H9 (cell line): ENCODE measurements at places on chromosomes 2 and 18. TPM values are rescaled to one million over a fixed set of nuclear protein-coding genes. Genes with fewer than 3 reads are reported as not detected.

DNA sequence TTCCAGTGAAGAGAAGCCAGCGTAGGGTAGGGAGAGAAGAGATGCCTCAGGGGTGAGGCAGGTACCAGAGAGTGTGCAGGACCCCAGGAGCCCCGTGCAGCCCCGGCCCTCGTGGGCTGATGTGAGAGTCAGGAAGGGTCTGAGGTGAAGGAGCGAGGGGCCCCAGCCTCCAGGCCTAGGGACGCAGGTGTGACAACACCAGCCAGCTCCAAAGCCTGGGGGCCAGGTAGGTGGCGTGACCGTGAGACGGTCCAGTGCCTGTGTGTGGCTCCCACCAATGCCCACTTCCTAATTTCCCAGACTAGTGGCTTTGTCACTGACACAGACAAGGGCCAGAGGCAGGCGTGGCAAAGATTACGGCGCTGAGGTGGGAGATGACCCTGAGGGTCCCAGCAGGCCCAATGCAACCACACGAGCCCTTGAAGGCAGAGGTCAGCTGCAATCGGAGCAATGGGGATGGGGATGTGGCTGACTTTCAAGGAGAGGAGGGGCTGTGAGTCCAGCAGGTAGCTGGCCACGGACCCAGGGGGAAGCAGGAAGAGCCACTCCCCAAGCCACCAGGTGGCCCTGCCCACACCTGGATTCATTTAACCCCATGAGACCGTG lies 86.0 kb upstream of the SNTG2 start:
- no peak overlapping the region for H3K27ac ChIP-seq
- no peaks in the 10 kb centered on the region; the same call in 1 of the 2 replicates for H3K27me3 ChIP-seq
- no peak overlapping the region for H3K4me3 ChIP-seq
- no peaks in the 10 kb centered on the region; the same call in 2 of the 3 replicates for H3K36me3 ChIP-seq
- DNase-seq, result peak; percentile 21
- no peaks in the 10 kb centered on the region; the same call in 1 of the 2 replicates for H3K4me1 ChIP-seq

- no peak overlapping the region for H3K4me3 ChIP-seq
- no peak for DNase-seq
- H3K4me1 ChIP-seq, result no peaks in the 10 kb centered on the region
- H3K27ac ChIP-seq, result no peak overlapping the region
These were observed 48.1 kb downstream of the ATOH8 start for GRCh38 chr2:85801871-85802270.

- DNase-seq, result no peak
- H3K4me1 ChIP-seq, result peaks cover 8% of the 10 kb centered on the region; the same call in 1 of the 2 replicates
- no peaks in the 10 kb centered on the region for H3K27me3 ChIP-seq
- H3K27ac ChIP-seq, result no peak overlapping the region
- H3K36me3 ChIP-seq, result peaks cover 15% of the 10 kb centered on the region
These were observed 51.3 kb downstream of the ACSL3 start for GRCh38 chr2:222912117-222912516.

AKAIN1 gene
- not detected in 2 replicates for total RNA-seq

DNA sequence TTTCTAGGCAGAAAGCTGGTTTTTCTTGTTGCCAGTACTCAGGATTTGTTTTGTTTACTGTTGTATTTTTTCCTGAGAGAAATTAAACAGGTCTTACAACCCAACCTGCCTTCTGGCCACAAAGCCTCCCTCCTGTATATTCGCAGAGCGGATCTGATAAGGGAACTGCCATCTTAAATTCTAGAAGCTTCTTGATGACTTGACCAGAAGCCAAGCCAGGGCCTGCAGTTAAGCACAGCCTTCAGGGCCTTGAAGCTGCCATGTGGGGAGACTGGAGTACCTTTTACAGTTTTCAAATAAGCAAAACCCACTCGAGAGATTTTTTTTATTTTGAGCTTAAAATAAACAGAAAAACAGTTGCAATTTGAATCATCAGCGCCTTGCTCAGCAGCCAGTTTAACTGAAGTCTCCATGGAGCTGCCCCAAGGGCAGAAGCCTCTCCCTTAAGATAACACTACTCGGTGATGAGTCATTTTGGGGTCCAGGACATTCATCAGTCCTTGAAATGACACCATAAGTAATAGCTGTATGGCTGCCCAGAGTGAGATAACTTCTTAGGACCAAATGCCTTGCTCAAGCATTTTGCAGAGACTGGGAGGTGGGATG lies 51.5 kb upstream of the PHLPP1 start:
- H3K36me3 ChIP-seq, result no peaks in the 10 kb centered on the region
- DNase-seq, result no peak
- no peaks in the 10 kb centered on the region for H3K27me3 ChIP-seq
- H3K27ac ChIP-seq, result no peak overlapping the region
- no peaks in the 10 kb centered on the region for H3K4me1 ChIP-seq
- H3K4me3 ChIP-seq, result no peak overlapping the region

TRAF3IP1 gene
- 12.9 and 16.4 TPM in 2 replicates for total RNA-seq
